ENCODE measurements at places on chromosomes 16 and 17. TPM values are rescaled to one million over a fixed set of nuclear protein-coding genes. Genes with fewer than 3 reads are reported as not detected.

DNA sequence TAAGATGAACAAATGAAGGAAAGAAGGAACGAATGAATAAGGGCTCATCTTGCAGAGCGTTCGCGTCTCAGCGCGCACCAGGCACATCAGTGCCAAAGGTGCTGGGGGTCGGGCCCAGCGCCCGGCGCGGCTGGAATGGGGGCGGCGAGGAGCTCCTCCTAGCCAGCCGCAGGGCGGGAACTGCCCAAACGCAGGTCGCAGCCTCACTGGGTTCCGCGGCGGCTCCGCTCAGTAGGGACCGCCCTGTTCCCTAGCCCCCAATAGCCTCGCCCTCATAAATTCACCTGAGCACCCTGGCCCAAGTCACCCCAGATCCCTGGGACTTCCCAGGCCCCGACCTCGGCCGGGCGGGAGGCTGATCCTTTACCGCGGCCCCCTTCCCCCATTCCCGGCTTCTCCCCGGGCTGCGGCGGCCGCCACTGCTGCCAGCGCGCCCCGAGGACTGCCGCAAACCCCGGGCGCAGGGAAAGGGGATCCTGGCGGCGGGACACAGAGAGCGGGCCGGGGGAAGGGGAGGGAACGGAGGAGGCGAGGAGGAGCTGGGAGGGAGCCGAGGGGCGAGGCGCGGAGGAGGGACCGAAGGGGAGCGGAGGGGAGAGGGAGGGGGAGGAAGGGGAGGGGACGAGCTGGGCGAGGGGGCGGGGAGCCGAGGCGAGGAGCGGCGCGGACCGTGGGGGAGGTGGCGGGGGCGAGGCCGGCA lies 377 bp upstream of the CRHR1 start:
- DNase-seq = no peak

DNA sequence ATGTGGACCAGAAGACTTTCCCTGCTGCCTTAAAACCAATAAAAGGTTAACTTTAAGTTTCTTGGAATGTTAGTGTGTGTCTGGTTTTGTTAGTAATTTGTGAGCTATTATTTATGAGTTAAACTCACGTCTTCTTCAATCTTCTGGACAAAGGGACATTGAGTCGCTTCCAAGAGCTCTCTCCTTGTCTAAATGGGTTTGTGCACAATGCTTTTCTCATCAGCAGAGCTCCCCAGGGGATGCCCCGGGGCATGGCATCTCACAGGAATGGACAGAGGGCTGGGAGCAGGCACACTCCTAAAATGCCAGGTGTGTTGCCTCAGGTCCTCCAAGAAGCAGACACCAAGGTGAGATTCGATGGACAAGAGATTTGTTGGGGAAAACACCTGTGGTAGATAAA lies 90.5 kb downstream of the RGS9 start:
- DNase-seq = no peak

DNA sequence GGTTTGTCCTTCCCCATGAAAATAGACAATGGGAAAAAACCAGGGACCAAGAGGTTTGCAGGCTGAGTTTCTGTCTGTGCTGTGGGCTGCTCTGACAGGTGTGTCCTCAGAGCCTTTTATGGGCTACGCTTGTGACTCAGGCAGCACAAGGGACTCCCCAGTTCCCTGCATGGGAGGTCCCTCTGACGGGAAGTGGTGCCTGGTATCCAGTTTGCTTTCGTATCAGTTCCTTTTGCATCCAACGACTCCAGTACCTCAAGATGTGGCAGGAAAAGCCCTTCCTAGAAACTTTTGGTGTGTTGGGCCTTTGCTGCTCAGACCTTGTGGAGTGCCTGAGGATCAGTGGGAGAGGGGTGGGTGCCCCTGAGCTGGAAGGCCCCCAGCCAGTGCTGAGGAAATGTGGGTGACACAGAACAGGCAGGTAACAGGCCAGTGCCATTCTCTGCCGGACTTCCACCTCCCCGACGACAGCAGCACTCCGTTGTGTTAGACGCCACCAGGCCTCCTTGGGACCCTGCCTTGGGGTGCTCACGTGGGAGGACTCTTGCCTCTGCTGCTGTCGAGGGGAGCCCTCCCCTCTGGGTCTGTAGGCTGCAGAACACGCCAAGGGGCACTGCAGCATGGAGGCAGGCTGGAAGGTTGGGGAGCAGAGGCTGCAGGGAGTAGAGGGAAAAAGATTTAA lies 38.4 kb upstream of the IRF8 start:
- DNase-seq = no peak

ETV4 gene
- 0.41 TPM for total RNA-seq

CES3 gene
- total RNA-seq = 0.78 TPM

DNA sequence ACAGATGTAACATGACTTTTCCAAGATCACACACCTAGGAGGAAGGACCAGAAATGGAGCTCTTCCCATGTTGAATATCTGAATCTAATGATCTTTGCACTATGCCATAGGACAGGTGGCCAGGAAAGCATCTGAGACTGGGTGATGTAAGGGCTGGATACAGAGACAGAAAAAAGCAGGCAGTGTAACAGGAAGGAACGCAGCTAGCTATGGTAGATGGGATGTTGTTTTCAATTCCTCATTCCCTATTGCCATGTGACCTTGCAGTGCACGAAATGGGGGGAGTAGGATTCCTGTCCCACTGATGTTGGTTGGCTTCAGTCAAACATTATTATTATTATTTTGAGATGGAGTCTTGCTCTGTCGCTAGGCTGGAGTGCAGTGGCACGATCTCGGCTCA lies 3.7 kb upstream of the NPIPB15 start:
- no peak for DNase-seq

DNA sequence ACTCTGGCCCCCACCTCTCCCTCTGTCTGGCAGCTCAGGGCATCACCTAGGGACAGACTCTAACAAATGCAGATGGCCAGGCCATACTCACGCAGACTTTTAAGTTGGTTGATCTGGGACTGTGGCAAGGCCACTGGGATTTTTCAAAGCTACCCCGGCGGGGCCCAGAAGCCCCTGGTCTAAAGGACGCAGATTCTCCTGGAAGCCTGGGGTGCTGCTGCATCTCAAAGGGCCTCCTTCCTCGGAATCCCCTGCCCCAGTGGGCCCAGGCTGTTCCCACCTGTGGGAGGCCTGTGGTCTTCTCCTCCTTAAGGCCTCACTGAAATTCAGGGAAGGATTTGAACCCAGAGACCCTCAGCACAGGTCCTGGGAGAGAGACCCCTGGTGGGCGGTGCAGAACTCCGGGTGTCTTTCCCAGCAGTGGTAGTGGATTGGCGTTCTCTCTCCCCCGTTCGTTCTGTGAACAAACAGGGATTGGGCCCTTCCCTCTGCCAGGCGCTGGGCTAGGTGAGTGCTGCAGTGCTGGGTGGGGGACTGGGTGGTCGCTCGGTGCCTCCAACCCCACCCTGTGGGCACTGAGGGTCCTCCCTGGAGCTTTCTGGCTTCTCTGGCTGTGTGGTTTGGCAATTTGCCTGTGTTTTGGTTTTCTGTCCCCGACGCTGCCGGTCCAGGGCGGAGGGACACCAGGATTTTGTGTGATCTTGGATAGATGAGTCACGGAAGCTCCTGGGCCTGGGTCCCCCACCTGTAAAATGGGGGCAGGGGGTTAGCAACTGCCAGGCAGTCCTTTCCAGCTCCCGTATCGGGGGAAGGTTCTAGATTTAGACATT lies 160.5 kb upstream of the GSE1 start:
- no peak for DNase-seq

DNA sequence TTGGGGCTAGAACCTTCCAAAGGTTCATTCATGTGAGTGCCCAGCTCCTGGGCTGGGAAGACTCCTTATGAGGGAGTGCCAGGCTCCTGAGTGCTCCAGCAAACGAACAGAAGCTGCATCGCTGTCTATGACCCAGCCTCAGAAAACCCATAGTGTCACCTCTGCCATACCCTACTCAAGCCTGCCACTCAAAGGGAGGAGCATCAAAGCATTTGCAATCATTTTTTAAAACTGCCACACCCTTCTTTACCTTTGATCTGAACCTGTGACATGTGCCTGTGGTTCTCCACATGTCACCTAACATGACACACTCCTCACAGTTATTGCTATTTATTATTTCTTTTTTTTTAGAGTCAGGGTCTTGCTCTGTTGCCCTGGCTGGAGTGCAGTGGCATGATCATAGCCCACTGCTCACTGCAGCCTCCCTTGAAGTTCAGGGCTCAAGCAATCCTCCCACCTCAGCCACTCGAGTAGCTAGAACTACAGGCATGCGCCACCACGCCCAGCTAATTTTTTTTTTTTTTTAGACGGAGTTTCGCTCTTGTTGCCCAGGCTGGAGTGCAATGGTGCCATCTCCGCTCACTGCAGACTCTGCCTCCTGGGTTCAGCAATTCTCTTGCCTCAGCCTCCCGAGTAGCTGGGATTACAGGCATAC lies 7.3 kb upstream of the KDM8 start:
- DNase-seq = no peak

DNA sequence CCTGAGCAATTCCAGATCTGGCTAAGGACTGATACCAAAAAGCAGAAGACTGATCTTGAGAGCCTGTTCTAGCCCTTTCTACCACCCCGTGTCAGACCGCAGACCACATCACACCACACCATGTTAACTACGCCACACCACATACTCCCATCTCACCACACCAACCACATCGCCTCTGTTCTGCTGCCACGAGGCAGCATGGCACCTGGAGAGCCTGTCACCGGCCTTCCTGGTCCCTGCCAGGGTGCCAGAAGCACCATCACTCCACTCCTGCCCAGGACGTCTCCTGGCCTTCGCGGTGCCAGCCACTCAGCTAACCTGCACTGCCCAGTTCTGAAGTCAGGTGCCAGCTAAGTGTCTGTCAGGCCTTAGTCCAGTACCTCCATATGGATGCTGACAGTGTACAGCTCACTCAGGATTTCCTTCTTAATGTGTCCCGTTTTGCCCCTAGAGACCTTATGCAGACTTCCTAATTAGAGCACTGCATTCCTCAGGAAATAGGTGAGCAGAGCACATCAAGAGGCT lies 37.2 kb upstream of the BCAR1 start:
- no peak for DNase-seq

DNA sequence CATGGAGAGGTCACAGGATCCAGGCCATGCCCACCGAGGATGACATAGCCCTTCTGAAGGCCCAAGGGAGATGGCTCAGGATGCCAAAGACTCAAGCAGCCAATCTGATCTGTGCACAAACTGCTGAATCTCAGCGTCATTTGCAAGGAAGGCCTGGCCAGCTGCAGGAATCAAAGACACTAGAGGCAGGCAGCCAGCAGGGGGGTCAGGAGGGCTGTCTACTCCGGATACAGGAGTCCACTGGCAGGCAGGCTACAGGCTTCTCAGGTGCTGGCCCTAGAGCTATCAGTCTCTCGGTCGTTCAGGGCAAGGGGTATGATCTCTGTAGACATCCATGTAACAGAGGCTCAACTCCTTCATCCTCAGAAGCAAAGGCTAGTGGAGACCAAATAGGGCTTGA lies 1735.3 kb downstream of the TP53TG3F start:
- no peak for DNase-seq

DNA sequence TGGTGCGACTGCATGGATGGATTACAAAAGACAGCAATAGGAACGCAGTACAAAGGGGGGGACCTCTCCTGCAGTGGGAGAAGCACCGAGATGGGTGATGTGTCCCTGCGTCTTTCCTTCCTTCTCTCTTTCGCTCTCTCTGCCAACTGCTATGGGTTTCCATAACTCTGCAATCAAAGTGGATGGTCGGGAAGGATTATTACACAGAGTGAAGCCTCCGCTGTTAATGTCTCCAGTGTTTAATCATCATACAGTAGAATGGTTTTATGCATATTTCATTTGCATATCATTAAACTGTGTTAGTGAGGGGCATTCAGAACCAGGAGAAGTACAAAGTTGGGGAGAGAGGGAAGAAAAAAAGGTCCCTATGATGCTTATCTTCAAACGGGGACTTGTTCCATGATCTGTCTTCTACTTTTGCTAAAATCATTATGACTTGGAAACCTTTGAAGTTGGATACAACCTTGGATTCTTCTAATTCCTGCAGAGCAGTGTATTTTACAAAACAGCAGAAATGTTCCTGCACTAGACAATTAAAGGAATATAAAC lies 255.9 kb upstream of the PMFBP1 start:
- DNase-seq = no peak
